ENCODE measurements at places on chromosomes 5 and 9.

- no peak for DNase-seq
Observed at GRCh38 chr9:135186248-135187164, 99.0 kb downstream of the OLFM1 start.

DNA sequence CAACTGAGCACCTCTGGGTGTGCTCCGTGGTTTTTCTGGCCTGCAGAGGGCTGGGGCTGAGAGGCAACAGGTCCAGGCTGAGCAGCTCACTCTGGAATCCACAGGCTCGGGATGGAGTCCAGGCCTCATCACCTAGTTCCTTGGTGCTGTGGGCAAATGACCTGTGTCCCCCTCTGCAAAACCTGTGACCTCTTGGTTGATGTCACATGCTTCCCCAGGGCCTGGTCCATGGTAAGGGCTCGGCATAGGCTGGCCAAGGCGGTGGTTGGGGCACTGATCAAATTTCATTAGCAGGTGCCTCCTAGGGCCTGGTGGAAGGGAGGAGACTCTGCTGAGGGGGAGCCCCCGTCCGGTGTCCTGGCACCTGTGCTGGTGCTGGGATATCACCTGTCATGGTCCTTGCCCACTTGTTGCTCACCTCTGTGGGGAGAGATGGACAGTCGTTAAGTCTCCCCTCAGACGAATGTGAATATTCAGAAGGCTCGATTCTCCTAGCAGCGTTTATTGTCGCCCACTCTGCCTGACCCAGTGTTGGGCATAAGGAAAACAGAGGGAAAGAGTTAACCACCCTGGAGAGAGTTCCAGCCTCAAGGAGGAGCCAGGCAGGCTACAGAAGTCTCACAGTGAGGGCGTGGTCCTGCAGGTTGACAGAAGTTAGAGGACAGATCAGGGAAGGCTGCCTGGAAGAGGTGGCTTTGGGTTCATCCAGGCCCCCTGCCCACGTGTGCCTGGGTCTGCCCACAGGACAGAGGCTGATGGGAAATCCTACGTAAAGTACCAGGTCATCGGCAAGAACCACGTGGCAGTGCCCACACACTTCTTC lies 3.5 kb downstream of the ENDOG start:
- no peak for DNase-seq

DNA sequence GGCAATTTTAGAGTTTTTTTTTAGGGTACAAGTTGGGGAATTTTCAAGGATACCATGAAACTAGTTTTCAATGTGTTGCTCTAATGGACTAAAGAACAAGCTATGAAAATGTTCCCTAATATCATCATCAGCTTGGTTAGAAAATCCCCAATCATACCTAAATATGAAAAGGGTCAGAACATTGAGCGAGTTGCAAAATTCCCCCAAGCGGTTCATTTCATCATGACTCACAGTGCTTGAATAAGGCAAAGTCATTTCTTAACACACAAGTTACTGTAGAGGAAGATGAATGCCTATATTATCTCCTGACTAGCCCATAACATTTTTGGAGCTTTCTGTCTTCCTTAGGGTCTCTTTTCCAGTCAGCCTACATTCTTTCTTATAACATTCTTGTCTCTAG lies 62.7 kb downstream of the ST8SIA4 start:
- DNase-seq = no peak

- DNase-seq = no peak
Observed at GRCh38 chr9:113597390-113598241, 134.1 kb downstream of the RGS3 start.
